CD8-positive, alpha-beta memory T cell (primary cell): ENCODE measurements at places on chromosomes 4 and X.

DNA sequence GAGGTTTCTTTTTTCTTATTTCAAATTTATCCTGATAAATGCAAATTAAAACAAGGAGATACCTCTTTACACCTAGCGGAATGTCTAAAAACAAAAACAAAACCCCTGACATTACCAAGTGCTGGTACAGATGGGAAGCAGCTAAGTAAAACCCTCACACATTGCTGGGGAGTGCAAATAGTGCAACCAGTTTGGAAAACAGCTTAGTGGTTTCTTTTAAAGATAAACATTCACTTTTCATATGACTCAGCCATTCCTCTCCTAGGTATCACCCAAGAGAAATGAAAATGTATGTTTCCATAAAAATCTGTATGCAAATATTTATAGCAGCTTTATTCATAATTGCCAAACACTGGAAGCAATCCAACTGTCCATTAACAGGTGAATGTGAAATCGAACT is 84.1 kb upstream of the HELT start:
- no peak for DNase-seq

GRCh38 chr4:81030981-81031791 is 678 bp downstream of the BMP3 start:
- no peak for DNase-seq

GRCh38 chrX:44189116-44189515 is 154.4 kb downstream of the EFHC2 start:
- DNase-seq: no peak

DNA sequence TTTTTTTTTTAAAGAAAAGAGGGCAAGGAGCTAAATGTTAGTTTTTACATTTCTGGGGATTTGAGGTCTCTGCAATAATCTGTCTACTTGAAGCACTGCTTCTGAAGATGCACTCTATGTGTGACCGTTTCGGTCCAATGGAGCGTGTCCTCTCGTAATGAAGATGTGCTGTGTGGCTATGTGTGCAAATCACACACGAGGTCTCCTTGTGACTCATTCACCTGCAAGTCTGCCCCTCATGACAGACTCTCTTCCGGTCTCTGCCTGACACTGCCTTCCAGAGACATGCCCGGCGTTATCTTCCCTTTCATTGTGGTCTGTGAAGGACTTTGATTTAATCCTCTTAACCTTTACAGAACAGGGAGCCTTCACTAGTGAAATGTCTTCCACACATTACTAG is 84.3 kb downstream of the TRAM1L1 start:
- DNase-seq: no peak

GRCh38 chrX:72048510-72049455 is 82.9 kb downstream of the RTL5 start:
- no peak for DNase-seq

- no peak for DNase-seq
Observed at GRCh38 chrX:53674581-53674980, 11.9 kb downstream of the HUWE1 start.

DNA sequence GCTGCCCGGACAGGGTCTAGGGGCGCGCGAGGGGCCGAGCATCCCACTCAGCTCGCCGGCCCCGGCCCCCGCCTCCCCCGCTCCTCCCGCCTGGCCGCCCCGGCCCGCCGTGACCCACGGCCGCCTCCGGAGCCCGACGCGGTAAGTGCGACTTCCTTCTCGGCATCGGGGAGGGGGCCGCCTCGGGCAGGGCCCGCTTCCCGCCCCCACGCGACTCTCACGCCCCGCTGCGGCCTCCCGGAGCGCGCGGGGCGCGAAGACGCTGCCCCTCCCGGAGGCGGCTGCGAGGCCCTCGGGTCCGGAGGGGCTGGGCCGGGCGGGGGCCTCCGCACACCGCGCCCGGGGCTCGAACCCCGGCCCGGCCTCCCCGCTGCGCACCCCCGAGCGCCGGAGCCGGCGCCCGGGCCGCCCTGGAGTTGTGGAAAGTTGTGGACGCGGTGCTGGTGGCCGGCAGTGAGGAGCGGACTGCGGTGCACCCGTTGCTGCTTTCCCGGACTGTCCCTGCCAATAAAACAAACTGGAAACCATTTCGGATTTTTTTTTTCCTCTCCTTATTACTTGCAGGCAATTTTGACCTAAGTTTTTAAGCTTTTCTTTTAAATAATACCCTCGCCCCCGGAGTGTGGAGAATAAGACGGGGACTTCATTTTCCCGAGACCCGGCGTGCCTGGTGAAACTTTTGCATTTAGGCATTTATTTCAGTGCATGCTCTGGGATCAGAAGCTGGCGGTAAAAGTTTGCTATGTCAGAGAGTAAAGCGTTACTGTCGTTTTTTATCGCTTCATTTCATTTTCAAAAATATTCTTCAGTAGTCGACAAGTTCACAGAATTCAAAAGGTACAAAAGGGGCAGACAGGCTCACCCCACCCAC is 13.0 kb upstream of the TMEM156 start:
- DNase-seq: no peak

DNA sequence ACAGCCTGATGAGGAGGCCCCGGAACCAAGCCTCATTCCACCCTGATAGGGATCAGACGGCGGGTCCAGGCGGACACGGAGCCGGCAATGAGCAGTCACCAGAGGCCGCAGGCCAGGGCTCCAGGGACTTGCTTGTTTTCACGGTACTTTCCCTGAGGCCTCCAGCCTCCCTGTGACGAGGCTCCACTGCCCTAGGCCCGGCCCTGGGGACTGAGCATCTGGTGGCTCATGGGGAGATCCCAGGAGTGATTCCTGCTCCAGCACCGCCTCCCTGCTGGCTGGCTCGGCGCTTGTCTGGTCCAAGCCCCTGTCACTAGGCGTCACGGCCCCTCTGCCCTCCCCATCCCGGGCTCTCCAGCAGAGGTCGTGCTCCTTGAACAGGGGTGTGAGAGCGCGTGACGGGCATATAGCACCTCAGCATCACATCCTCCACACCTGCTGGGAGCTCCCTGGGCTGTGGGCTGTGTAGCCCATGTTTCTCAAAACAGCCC is 14.1 kb downstream of the HTRA3 start:
- no peak for DNase-seq

GRCh38 chr4:48331577-48332330 is 9.6 kb upstream of the SLAIN2 start:
- DNase-seq: no peak

GRCh38 chr4:176198316-176198903 is 3.0 kb upstream of the SPATA4 start:
- DNase-seq: no peak

DNA sequence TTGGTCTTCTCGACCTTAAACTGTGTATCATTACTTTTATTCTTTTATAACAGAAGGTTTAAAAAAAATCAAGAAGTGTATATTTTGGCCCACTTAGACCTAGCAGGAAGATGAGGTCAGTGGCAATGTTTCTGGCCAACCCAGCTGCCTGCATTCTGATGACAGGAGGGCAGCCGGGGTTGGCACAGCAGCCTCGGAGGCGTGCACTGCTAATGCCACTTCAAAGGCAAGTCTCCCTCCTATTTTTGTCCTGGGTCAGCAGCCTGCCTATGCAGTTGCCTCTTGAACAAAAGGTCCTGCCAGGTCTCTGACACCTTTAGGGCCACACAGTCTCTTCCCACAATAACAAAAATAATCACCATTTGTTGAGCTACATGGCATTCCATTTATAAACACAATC is 89.4 kb upstream of the MYOZ2 start:
- no peak for DNase-seq

GRCh38 chr4:168920441-168921065 is 89.5 kb downstream of the CBR4 start:
- DNase-seq: no peak

DNA sequence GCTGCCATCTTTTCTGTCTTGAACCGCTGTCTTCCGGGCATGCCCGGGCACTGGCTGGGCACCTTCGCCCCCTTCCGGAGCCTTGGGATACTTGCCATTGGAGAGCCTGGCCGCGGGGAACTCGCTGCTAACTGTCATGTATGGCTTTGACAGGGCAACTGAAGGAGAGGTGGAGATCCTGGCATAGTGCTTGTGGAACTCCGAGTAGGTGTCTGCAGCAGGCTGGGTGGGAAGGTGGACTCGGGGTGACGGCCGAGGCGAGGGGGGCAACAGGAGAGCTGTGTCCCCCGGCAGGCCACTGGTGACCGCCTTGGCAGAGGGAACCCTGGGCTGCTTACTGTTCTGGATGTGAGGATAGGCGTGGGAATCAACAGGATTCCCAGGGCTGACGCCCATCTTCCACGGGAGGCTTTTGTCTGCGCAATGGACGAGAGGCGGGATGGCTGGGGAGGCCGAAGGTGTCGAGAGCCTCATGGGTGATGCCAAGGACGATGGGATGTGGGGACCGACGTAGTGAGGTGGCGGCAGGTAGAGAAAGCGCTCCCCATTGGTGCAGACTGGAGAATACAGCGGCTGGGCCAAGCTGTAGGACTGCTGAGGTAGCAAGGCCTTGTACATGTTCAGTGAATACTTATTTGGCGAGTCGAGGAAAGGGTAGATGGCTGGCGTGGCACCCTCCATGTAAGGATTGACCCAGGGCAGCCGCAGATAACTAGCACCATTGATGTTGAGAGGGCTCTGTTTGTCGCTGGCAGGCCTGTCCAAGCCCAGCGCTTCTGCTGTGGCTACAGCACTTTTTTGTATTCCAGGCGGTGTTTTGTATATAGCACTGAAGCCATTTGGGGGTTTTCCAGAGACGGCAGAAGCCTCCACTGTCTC is 23.4 kb downstream of the BCOR start:
- DNase-seq: no peak

- no peak for DNase-seq
Observed at GRCh38 chrX:48509619-48510018, 827 bp downstream of the PORCN start.

DNA sequence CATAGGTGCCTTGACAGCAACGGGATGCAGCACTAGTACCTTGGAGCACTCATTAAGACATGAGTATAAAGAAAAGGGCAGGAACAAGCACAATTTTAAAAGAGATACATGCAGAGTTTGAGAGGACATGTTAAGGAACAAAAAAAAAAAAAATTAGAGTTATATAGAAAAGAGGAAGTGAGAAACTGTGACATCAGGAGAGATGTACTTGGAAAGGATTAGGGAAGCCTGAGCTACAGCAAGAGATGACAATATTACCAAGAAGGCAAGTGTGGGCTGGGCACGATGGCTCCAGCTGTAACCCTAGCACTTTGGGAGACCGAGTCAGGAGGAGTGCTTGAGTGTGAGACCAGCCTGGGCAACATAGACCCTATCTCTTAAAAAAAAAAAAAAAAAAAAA is 37.4 kb downstream of the GPR143 start:
- DNase-seq: no peak

DNA sequence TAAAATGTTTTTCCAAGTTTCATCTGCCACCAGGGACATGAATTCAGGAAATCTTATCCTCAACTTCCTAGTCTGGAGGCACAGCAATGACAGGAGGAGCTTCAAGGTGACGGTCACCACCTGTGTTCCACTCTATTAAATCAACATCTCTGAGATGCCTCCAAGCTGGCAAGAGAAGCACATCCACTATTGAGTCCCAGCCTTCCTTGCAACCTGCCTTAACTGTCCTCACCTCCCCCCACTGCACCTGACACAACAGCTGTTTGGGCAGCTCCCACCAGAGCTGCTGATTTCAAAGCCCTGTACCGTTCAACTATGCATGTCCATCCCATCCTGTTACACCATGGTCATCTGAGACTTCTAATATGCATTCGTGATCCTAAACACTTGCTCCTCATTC is 123.4 kb downstream of the COL25A1 start:
- no peak for DNase-seq

- DNase-seq: no peak
Observed at GRCh38 chrX:150438165-150438564, 75.0 kb downstream of the MAMLD1 start.

GRCh38 chrX:149540131-149540620 is 636 bp upstream of the EOLA1 start:
- peak; percentile 85 for DNase-seq

- no peak for DNase-seq
Observed at GRCh38 chr4:1842339-1842895, 13.5 kb downstream of the LETM1 start.

- DNase-seq: peak; percentile 18
Observed at GRCh38 chr4:80035336-80035735, 37.7 kb downstream of the ANTXR2 start.

DNA sequence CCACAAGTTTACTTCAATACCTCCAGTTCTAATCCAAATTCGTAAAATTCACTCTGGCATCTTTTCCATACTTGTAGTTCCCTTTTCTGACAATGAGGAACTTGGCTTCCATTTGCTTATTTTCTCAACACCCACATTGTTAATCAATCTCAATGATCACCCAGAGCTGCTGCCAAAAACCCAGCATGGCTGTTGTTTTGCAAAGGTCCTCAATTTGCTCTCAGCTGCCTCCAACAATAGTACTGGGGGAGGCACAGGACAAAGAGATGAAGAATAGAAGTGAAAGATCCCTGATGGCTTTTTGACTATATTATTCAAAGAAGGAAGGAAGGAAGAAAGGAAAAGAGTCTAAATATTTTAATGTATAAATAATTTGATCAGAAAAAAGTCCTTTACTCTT is 847.8 kb downstream of the RAPGEF2 start:
- DNase-seq: no peak

DNA sequence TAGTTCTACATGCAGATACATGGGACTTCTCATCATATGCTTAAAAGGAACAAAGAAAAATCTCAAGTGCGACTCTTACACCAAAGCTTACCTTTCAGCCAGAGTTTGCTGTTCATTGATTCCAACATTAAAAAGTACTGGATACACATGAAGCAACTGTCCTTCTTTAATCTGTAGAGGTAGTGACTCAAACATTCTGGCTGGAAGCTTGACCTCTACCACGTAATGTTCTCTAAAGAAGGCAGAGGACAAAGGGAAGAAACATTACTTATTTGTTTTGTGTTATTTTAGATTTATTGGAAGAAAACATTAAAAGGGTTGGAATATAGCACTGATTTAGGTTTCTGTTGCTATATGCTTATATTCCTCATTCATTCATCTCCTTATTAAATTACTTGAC is 476.1 kb downstream of the IL15 start:
- no peak for DNase-seq

GRCh38 chr4:156098805-156099204 is 145.1 kb upstream of the CTSO start:
- DNase-seq: no peak

GRCh38 chr4:79266136-79266535 is 59.7 kb downstream of the NAA11 start:
- no peak for DNase-seq

DNA sequence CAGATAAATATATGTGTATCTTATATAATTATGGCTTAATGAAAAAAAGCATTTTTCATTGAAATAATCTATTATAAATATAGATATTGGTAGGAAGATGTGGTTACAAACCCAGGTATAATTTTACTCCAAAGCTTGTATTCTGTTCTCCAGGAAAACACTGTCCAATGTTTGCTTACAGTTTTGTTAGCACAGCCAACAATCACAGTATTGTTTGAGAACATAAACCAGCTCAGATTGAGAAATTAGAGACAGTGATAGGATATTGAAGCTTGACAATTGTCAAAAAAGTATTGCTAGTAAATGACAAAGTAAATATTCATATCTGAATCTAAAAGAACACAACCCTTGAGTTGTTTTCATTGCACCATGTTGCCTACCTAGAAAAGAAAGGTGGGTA is 228.8 kb downstream of the ADGRL3 start:
- DNase-seq: no peak
